ENCODE measurements at places on chromosomes 16 and 17.

- DNase-seq = no peak
Measured at GRCh38 chr16:88591577-88592021, 21.4 kb downstream of the ZC3H18 start.

GRCh38 chr16:81443688-81444447 is 740 bp upstream of the CMIP start:
- DNase-seq = no peak

GRCh38 chr17:2709183-2709661 is 2.3 kb downstream of the CLUH start:
- no peak for DNase-seq

DNA sequence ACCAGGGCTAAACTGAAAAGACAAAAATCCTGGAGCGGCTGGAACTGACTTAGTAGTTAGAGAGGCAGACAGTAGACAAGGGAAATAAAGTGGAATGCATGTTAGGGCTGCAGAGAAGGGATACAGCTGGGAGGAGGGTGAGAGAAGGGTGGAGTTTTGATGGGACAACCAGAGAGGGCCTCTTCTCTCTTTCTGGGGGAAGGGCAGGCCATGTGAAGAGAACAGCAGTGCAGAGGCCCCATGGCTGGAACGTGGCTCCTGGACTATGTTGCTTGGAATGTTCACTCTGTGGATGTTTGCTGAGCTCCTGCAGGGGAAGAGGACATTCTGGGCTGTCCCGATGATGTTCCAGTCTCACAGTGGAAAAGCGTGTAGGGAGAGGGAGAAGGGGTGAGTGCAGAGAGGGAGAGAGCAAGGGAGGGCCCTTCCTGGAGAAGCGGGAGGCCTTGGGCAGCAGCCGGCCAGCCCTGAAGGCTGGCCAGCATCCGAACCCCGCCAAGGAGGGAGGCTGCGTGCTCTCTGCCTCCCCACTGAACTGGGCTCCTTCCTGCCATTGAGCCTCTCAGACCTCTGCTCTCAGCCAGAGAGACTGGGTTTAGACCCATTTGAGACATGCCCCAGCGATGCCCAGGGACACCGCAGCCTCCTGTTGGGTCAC is 33.1 kb upstream of the GSE1 start:
- peak; percentile 67 for DNase-seq

DNA sequence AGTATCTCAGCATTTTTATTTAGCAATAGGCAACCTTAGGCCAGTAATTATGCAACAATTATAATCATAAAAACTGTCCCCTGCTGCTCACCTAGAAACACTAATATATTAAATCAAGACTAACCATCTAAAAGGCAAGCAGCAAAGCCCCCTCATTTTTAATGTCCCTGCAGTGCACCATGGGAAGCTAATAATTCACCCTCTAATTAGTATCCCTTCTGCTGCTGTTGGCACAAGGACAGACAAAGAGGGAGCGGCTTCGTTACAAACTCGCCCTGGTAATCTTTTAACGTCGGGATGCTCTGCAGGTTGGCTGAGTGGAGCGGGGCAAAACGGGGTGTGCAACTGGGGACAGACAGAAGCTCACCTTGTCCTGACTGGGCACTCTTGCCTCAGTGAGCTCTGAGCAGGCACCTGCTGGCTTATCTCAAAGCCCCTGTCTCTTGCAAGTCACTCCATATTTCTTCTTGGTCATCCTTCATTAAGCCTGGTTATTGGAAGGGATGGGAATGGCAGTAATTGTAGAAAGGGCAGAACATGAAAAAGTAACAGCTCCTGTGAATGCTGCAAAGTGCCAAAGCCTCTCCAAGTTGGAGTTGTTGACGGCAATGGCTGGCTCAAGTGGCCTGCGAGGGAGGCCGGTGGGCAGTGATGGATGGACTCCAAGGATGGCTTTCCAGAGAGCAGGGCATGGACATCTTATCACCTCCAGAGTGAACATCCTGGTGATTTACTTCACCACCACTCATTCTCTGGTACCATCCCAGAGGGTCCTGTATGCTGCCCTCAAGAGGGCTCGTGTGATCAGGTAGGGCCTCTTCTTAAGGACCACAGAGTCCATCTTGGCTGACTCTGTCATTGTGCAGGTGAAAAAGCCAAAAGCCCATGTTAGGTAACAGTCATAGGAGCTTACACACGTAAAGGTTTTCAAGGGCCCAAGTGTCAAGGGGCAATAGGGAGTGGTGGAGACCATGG is 219.6 kb upstream of the N4BP1 start:
- DNase-seq = no peak

DNA sequence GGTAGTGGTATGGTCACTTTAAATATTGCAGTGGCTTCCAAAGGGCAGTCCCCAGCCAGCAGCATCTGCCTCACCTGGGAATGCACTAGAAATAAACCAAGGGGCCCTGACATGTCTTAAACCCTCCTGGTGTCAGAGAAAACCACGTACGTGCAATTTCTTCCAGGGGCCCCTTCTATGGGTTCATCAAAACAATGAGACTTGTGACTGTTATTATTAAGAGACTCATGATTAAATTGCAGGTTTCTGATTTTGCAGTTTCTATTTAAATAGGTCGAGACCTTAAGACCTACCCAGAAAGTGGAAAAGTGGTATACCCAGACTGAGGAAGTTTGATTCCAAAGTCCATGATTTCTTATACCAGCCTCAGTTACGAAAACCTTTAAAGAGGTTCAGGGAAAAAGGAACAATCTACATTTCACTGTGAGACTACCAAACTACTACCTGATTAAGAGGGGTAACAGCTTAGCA is 746 bp upstream of the POLG2 start:
- no peak for DNase-seq

GRCh38 chr17:32747856-32748255 is 129.1 kb downstream of the MYO1D start:
- no peak for DNase-seq

DNA sequence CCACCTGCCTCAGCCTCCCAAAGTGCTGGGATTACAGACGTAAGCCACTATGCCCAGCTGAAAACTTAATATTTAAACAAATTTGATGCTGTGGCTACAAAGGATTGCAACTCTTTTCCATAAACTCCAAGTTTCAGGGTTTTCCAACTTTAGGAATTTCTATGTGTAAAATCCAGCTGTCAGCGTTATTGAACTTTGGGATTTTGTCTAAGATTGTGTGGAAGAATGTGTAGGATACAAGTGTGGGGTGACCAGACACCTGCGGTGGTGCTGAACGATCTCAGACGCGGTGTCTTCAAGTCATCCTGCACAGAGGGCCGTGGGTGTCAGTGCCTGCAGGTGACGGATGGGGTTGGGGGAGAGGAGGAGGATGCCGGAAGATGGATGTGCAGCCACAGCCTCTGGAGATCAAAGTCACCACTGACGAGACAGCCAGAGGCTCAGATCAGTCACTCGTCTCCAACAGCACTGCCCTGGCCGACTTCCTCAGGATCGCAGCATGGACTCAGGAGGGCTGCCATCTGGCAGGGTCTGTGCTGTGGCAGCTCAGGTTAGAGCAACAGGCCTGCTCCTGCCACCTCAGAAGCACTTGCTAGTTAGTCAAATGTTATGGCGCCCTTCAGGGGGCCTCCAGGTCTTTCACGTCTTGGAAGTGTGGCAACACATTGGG is 13.0 kb downstream of the ACSF3 start:
- no peak for DNase-seq

DNA sequence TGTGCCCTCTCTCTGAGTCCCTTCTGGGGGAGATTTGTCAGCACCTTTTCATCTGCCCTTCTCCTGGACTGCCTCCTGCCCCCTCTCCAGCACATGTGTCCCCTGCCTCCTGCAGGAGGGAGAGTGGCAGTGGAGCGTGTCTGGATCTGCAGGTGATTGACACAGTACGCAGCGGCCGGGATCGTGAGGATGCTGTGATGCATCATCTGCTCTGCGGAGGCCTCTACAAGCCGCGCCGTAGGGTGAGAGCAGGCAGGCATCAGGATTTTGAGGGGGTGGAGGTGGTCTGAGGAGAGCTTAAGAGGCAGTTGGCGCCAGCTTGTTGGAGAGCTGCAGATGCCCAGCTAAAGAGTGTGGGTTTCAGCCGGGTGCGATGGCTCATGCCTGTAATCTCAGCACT is 10.9 kb downstream of the SLC9A5 start:
- DNase-seq = no peak

- no peak for DNase-seq
Measured at GRCh38 chr17:79066963-79067362, 7.7 kb upstream of the ENGASE start.

- DNase-seq = no peak
Measured at GRCh38 chr17:77853191-77853977, 105.1 kb upstream of the TNRC6C start.

GRCh38 chr16:56505181-56505580 is 14.6 kb downstream of the BBS2 start:
- DNase-seq = no peak

GRCh38 chr16:56734429-56734828 is 4.5 kb downstream of the NUP93 start:
- DNase-seq = peak; percentile 60

GRCh38 chr16:12881740-12882139 is 19.7 kb upstream of the SHISA9 start:
- no peak for DNase-seq

- DNase-seq = no peak
Measured at GRCh38 chr16:22815863-22816262, 1.9 kb downstream of the HS3ST2 start.

DNA sequence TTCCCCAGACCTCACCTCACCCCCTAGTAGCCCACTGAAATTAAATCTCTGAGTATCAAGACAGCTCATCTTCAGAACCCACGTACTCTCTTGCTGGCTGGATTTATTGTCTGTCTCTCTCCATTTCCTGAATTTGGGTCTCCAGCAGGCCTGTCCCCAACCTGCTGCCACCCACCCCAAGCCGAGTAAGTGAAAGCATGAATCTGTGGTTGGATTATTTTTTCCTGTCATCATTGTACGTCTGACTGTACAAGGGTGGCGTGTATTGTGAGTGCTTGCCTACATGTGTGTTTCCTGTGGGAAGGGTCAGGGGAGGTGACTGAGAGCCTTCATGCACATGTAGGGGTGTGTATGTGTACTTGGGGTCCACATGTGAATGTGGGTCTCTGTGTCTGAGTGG is 5.4 kb downstream of the TNP2 start:
- DNase-seq = no peak

- peak; percentile 49 for DNase-seq
Measured at GRCh38 chr17:82384730-82385481, 13.3 kb downstream of the UTS2R start.

- DNase-seq = no peak
Measured at GRCh38 chr17:79944821-79945391, 90.8 kb downstream of the TBC1D16 start.

DNA sequence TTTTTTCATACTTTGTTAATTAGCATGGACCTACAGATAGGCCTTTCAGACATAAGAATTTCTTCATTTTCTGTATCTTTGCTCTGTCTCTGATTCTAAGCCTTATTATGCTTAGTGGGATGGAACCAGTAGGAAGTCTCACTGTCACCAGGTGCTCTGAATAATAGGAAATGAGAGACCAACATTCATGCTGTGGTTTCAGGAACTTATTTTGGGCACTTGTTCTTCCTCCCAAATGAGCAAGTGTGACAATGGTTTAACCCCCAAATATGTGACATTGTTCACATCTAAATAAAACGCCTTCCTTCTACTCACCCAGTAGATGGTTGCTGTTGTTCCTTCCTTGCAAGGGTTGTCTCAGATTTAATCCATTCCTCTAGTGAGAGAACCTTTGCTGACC is 100.2 kb downstream of the SYCE1L start:
- DNase-seq = no peak

GRCh38 chr16:67423611-67424260 is 7.2 kb upstream of the HSD11B2 start:
- no peak for DNase-seq

GRCh38 chr16:82137822-82138167 is 32.2 kb downstream of the MPHOSPH6 start:
- DNase-seq = no peak

- no peak for DNase-seq
Measured at GRCh38 chr16:3640207-3640606, 14.3 kb upstream of the DNASE1 start.

DNA sequence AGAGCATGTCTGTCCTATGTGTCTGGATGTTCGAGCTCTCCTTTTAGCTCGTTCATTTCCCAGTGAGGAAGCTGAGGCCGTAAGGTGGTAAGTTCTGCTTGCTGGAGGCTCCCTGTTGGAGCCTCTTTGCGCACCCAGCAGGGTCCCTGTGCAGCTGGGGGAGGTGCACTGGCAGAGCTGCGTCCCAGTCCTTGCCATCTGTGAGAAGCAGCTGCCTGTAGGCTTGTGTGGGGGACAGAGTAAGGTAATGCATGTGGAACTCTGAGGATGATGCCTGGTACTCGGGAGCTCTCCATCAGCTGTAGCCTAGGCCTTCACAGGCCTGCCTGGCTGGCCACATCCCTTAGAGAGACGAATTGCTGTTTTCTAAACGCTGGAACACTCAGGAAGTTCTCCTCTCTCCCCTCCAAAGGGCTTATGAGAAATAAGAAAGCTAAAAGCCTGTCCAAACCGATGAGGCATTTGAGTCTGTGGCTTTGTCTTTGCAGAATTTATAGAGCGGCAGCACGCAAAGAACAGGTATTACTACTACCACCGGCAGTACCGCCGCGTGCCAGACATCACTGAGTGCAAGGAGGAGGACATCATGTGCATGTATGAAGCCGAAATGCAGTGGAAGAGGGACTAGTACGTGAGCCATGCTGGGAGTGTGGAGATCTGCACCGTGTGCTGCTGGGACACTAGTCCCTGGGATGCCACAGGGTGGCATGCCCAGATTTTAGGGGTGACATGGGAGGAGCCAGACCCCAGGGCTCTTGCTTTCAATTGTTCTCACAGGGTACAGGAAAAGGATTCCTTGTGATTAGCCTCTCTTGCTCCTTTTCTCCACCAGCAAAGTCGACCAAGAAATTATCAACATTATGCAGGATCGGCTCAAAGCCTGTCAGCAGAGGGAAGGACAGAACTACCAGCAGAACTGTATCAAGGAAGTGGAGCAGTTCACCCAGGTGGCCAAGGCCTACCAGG is 1.6 kb downstream of the NDUFB10 start:
- peak; percentile 42 for DNase-seq

GRCh38 chr17:4317610-4318009 is 48.9 kb downstream of the UBE2G1 start:
- DNase-seq = no peak

GRCh38 chr16:54878301-54878700 is 52.4 kb upstream of the IRX5 start:
- DNase-seq = no peak

- no peak for DNase-seq
Measured at GRCh38 chr16:35431829-35432663, 1972.6 kb downstream of the TP53TG3F start.

DNA sequence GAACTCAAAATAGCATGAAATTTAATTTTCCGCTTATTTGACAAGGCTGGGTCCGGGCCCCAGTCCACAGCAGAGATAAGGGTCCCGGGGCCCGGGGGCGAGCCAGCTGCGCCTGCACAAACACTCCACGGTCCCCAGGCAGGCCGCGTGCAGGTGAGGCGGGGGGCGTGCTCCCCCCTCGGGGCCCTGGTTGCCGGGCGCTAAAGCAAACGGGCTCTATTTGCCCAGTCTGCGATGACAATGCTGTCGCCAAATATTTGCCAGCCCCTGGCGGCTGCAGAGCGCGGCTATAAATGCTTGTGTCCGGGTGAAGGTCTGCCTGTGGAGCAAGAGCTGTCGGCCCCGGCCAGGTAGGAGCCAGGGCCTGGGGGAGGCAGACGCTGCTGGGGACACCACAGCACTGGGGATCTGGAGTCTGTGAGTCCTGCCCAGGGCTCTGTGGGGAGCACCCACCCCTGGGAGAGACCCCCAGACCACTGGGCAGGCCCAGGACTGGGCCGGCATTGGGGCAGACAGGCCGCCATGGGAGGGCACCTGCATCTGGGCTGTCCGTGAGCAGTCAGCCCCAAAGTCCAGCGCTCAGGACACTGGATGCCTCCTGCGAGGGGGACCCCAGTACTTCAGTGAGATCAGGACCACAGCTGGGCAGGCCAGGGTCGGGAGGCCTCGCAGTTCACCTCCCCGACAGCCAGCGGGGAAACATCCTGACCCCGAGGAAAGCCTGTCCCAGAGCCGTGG is at the start of gene PERCC1:
Gene PERCC1, plus strand, starts transcription at position 320 of the 738 bp plus-strand sequence. CDS start 1,516 bp downstream, outside the sequence.
- DNase-seq = no peak
